ENCODE measurements at places on chromosomes 4 and X.

- no peak for DNase-seq
These were observed 41.5 kb downstream of the STEEP1 start for GRCh38 chrX:119523664-119524184.

DNA sequence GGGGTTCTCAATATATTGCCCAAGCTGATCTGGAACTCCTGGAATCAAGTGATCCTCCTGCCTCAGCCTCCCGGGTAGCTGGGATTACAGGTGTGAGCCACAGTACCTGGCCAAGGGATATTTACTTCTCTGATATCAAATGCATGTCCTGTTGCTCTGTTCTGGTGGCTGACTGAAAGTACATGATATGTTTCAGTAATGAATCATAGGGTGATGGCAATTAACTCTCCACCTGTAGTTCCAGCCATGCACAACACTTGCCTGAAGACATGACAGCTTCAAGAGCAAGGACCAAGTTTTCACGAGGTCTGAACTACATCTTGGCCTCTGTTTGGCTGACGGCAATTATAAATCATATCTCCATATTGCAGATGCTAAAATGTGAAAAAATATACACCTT lies 9.1 kb downstream of the ZCCHC4 start:
- DNase-seq = no peak

DNA sequence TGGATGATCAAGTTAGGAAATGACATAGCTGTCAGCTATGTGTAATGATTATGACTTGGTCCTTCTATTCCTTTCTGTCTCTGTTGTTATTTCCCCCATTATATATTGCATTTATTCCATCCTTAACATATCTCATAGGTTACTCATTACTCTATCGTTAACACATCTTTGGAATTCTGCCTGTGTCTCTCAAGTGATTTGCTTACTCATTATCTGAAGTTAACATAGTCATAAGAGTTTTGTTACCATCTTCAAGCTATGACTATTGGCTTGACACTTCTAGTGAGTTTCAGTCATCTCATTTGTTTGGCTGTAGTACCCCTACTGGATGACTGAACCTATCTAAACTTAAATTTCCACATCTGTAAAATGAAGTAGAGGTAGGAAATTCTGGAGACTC lies 286.1 kb upstream of the PPP1R2C start:
- no peak for DNase-seq

GRCh38 chrX:47239898-47240545 lies 7.2 kb downstream of the USP11 start:
- DNase-seq = no peak

DNA sequence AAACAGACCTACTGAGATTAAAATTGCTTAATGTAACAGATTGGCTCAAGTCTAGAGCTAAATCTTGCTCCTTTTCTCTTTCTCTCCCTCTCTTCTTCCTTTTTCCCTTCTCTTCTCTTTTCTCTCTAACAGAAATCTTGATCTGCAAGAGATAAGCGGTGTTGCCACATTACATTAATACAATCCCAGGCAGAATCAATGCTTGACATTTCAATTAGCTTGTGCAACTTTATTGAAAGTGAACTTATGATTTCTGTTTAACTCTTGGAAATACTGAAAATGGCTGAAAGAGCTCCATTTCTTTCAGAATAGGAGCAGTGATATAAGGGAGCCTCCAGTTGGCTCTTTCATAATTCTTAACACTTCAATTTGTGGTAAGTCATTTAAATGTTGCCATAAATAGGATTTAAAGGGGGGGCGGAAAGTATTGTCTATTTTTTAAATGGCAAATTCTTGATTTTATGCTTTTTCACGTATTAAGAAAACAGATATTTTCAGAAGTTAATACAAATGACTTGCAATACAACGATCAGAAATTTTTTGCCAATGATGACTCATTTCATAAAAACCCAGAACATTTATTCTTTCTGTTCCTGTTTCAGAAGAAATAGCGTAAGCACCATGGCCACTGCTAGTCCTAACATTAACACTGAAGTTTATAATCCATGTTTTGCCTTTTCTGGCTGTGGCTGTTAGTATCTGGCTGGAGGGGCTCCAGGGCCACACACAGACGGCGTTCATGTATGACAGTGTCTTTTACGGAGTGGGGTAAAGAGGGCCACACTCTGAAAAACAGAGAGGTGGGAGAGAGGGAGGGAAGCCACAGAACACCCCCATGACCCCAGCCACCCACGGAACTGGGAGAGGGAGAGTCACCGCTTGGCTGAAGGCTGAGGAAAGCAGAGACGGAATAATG lies 115.7 kb upstream of the FAT1 start:
- no peak for DNase-seq

DNA sequence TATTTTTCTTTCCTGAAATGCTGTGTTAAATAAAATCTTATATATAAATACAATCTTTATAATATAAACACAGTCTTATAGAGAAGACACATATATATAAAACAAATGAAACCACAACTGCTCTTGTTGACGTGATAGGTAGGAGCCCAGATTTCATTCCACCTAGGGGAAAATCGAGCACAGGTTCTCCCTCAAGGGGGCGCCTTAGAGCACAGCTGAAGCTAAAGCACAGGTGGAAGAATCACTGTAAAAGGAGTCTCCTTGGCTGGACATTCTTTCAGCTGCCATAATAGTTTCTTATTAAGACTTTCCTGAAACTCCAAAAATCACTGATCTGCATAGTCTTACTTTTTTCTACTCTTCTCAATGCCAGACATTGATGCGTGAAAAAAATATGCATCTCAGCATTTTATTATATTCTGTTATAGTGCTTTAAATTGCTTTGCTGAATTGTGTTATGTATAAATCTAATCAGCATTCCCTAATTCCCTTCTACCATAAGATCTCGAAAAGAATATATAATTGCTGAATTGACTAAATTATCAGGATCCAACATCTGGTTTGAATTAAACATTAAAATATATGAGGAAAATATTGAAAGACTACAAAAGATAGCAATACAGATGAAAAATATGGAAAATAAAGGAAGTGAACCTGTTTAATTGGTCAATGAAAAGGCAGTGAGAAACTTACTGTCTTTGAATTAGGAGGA lies 25.5 kb upstream of the RXFP1 start:
- peak; percentile 5 for DNase-seq

- DNase-seq = no peak
These were observed at the start of gene PABPC4L for GRCh38 chr4:134201216-134202161. PABPC4L (minus strand) TSS chr4:134201789; CDS start chr4:134201019, 770 bp downstream.

- DNase-seq = no peak
These were observed 25.0 kb downstream of the NKX1-1 start for GRCh38 chr4:1381181-1381621.

DNA sequence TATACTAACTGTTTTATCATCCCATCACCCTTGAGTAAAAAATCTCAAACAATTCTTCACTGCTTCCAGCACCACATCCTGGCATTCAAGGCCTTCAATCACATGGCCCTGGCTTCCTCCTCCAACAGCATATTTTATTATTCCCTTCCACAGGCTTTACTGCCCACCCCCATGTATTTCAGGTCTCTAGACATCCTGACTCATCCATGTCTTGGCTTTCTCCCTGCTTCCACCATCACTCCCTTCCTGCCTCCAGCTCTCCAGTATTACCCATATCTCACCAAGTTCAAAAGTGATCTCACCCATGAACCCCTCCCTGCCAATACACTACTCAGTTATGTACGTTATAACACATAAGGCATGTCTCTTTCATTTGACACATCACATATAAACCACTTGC lies 34.7 kb upstream of the PLAC1 start:
- DNase-seq = no peak

DNA sequence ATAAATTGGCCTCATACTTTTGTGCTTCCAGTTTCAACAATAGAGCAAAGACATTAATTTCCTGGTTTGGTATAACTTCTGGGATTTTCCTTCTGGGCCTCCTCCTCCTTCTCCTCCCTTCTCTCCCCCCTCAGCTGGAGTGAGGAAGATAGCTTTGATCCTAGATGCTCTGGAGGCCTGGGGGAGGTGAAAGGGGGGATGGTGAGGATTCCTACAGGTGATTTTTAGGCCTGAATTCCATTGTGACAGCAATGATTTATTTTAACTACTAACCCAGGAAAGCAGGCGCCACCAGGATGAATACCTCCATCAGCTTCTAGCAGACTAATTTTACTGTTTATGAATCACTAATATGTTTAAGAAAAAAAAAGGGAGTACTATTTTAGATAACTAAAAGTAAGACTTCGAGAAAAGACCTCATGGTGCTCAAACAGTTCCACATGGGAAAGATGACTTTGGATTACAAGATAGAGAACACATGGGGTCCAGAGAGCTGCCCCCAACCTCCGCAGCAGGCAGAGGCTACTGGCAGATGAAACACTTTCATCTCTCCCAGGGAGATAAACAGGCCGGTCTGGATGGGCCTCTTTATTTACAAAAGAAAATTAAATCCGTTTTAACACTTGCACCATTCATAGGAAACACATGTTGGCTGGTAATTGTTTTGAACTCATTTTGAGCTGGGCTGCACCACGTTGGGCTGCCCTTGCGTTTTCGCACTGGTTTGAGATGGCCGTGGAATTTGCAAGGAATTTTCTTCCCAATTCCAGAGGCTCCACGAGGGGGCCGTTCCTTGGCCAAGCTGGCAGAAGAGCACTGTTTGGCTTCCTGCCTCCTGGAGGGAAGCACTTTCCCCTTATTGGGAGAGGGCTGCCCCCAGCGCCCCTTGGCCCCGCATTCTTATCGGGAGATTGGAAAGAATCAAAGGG lies 125.1 kb upstream of the STX18 start:
- no peak for DNase-seq

DNA sequence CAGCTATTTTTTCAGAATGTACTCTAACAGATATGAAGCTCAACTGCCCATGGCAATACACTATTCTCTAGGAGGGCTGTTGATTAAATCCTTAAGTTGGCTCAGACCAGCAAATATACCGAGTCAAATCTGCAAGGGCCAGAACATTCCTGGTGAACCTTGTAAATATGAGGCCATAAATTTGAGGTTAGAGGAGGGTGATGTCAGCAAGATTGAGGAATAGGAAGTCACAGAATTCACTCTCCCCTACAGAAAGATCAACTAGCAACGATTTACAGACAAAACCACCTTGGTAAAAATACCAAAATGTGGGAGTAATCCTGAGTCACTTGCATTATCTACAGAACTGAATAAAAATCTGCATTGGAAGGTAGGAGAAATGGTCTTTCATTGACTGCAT lies 399.3 kb downstream of the GPM6A start:
- no peak for DNase-seq

DNA sequence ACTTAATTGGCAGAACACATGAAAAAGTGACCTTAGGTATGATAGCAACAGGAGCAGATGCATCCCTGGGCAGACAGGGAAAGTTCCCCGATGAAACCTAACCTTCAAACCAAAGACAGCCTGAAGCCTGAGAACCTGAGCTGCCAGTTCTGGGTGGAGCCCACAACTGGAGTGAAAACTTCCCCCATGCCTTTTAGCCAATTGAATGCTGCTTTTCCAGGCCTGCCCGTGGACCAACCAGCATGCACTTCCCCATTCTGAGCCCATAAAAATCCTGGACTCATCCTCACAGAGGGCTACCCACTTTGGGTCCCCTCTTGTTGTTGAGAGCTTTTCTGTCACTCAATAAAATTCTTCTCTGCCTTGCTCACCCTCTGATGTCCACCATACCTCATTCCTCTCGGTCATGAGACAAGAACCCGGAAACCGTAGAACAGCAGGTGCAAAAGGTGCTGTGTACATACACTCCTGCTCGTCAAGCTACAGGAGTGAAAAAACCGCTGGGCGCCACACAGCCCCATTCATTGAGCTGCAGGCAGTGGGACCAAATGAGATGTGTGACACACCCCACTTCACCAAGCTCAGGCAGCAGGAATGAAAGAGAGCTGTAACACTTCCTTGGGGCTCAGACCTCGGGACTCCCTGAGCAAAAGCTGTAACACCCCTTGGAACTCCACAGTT lies 13.9 kb upstream of the SLC7A11 start:
- DNase-seq = no peak

GRCh38 chr4:106186201-106186600 lies 129.8 kb downstream of the TBCK start:
- no peak for DNase-seq

DNA sequence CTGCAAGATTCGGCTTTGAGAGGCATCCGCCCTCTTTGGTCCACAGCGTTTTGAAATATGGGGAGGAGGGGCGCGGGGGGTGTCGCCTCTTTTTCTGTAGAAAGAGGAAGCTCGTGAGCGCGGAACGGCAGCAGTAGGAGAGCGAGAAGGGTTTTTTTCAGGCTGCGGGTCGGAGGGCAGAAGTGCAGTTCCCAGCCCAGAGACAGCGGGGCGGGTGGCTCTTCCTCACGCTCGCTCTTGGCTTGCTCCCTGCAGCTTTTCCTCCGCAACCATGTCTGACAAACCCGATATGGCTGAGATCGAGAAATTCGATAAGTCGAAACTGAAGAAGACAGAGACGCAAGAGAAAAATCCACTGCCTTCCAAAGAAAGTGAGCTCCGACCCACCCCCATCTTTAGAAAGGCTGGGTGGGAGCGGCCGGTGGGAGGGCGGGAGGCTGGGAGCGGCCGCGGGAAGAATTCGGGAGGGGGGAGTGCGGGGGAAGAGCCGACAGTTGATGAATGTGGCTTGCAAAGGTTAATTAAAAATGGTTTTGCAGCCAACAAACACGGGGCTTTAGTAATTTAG lies 1.2 kb downstream of the TMSB4X start:
- no peak for DNase-seq

- no peak for DNase-seq
These were observed 165.4 kb downstream of the PCDH19 start for GRCh38 chrX:100244681-100245080.

GRCh38 chr4:1154523-1155182 lies 17.7 kb downstream of the SPON2 start:
- no peak for DNase-seq

- DNase-seq = no peak
These were observed 1598.0 kb upstream of the AGA start for GRCh38 chr4:179040259-179040658.

DNA sequence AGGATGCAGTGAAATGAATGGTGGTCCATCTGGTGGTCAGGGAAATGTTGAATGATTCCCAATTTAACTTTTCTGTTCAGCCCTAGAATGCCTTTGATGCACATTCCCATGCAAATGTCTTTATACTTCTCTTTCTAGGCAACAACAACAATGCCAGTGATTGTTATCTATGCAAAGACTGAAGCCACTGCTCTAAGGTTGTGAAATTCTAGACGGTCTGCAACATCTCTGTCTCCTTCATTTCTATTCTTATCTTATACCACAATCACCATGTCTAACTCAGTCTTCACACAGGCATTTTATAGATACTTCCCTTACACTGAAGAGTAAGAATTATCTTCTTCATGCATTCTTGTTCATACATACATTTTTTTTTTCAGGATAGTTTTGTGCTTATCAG lies 84.5 kb downstream of the HPGD start:
- no peak for DNase-seq

Measured in stimulated activated CD4-positive, alpha-beta T cell treated with anti-CD3 and anti-CD28 coated beads, Interleukin-4, amount 100 ng/mL, for 48 hours (primary cell).